Fibroblast of gingiva (primary cell): ENCODE measurements at places on chromosomes 2 and 18.

DNA sequence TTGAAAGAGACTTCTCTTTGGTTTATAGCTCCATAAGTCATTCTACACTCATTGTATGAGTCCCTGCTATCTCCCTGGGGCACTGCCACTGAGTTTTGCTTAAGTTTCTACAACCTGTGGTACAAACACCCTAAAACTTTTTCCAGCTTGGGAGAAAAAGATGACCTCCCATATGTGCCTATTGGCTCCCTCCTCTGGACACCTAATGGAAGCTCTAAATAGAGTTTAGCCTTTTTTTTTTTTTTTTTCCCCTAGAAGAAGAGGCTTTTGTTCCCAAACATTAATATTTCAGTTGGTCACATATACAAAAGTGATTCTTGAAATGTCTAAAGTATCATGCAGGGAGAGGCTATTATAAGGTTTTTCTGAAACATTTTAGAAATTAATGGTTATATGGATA lies 547.2 kb upstream of the TMEFF2 start:
- DNase-seq = no peak

DNA sequence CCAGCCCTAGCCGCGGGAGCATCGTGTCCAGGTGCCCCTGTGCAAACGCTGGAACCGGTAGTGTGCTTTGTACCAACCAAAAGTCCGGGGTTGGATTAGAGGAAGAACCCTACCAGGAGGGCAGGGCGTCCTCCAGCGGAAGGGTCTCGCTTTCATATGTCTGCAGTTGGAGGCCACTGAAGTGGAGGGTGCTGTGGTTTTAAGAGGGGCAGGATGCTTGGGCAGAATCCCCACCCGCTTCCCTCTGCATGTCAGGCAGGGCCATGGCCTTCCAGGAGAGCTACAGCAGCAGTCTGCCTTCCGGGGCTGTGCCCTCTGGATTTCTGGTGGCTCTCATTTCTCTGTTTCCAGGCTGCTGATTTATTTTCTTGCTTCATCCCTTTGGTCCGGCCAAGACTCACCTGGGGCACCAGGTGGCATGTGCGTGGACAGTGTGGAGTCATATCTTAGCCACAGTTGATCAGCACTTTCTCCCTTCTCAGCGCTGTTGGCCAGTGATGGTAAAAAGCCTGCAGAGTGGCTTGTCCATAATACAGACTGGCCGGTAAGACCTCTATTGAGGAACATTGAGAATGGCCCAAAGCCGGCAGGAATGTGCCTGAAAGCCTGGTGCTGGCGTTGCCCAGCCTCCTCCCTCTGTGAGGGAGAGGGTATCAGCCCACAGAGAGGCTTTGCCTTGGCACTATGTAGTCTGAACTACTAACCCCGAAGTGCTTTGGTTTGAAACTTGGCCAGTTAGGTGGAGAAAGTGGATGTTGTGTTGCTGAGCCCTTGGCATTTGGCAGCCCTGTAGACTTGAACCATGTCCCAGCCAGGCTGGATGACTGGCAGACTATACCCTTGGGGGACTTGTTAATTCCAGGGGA lies 1.8 kb downstream of the AGAP1 start:
- DNase-seq = no peak

DNA sequence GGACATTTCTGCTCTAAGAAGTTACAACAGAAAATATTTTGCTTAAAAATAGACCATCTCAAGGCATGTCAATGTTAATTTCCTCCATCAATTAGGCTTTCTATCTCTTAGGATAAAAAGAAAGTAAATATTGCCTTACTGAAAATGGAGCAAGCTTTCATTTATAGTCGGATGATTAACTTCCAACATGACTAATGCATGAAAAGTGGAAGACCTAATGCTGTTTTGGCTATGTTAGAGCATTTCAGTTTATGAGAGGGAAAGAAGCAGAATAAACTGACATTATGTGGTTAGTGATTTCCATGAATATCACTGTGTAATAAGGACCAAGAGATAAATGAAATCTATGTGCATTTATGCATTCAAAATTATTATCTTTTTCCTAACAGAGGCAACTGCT lies 475.2 kb upstream of the UBE2E3 start:
- no peak for DNase-seq

GRCh38 chr2:14237902-14238301 lies 394.6 kb upstream of the LRATD1 start:
- DNase-seq = no peak

DNA sequence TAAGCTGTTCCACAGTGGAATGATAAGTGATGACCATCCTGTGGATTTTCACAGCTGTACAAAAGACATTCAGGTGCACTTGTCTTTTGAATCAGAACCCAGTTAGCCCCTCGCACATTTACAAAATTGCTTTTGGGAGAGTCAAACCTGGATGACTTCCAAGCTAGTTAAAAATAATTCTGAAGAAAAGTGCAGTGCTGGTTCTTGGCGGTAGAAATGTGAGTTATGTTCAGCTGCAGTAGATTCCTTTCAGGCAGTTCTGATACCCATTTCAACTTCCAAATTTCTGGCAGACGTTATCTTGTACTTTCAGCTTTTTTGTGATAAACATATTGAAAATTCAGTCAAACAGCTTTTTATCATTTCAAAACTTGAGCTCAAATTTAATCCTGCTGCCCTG lies 324.7 kb downstream of the NRXN1 start:
- DNase-seq = no peak

GRCh38 chr2:98464772-98465310 lies 20.2 kb downstream of the INPP4A start:
- no peak for DNase-seq

DNA sequence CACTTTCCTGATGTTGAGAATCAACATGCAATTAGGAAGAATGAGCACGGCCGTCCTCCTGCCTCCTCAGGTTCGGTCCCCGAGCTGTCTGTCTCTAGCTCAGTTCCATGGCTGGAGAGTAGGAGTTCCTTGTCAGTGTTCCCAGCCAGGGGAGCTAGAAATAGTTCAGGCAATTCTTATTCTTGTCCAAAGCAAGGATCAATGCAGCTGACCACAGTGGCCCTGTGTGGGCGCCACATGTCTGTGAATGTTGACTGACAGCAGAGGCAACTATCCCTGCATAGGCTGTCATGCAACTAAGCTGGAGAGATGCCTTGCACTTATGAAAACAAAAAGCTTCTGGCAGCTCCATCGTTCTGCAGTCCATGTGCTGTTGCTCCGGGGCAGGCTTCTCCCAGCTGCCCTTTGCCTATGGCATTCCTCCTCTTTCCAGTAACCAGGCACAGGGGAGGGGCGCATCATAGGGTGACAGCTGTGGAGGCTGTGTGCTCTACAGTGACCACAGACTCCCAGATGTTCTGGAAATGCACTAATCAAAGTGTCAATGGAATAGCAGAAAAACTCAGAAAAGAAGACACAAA lies 58.7 kb downstream of the PDCL3 start:
- DNase-seq = no peak

- no peak for DNase-seq
Observed at GRCh38 chr2:69213201-69213600, 173.8 kb downstream of the GFPT1 start.

DNA sequence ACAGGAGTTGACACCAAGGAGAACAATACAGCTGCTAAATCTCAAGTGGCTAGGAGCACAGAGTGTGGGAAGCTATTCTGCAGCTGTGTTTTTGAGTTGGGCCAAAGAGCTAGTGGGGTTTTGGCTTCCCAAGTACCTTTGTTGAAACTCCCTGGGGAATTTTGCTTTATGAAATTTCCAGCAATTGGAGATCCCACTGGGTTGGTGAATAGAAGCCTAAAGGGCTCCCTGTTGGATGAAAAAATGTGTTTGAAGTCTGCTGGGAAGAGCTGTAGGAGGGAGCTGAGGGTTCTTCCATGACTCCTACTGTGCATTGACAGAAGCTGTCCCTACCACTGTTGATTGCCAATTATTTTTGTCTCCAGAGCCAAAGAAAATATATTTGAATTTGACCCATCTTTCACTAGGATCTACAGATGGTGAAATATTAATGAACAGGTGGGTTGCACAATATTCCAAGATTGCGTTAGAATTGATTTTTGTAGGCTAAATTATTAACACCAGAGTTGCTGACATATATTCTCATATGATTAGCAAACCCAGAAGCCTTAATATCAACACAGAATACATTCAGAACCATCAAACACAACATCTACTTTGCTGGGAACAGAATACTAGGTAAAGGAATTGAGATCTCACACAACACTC lies 95.4 kb upstream of the CYP1B1 start:
- DNase-seq = peak; percentile 85

GRCh38 chr2:172066394-172066886 lies 18.9 kb upstream of the DLX1 start:
- DNase-seq = no peak

DNA sequence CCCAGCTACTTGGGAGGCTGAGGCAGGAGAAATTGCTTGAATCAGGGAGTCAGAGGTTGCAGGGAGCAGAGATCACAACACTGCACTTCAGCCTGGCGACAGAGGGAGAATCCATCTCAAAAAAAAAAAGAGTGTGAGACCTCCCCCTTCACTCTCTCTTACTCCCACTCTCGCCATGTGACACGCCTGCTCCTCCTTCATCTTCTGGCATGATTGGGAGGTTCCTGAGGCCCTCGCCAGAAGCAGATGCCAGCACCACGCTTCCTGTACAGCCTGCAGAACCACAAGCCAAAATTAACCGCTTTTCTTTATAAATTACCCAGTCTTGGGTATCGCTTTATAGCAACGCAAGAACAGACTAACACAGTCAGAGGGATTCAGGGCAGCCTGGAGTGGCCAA lies 66.3 kb upstream of the CREB1 start:
- DNase-seq = no peak

- DNase-seq = no peak
Observed at GRCh38 chr2:227234429-227234828, 70.0 kb downstream of the COL4A3 start.

GRCh38 chr2:109046925-109047508 lies 58.0 kb upstream of the EDAR start:
- no peak for DNase-seq

- no peak for DNase-seq
Observed at GRCh38 chr2:24354957-24355356, 5.4 kb downstream of the ITSN2 start.

DNA sequence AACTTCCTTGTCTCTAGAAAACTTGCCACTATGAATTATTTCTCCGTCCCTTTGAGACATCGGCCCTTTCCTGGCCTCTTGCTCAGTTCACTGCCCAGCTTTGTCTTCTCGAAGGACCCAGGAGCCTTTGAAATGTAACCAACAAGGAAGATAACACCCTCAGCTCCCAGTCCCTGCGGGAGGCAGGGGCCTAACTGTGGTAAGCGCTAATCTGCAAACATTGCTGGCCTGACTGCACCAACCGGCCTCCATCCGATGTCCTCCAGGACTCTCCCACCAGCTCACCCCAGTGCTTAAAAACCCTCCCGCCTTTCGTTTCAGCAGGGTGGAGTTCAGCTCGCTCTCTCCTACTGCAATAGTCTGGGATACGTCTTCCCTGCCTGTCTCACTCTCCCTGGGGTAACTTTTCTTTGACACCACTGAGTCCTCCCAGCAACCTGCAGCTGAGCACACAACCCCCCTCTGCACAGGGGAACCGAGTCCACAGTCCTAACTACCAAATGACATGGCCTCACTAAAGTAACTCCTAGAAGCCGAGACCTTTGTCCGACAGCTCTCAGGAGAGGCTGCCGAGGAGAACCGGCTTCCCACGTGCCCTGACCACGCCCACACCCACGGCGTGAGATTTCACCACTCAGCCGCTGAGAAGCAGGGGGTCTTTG lies 76.1 kb downstream of the MBP start:
- DNase-seq = no peak

GRCh38 chr2:178804791-178805190 lies 2.4 kb downstream of the TTN start:
- DNase-seq = no peak

DNA sequence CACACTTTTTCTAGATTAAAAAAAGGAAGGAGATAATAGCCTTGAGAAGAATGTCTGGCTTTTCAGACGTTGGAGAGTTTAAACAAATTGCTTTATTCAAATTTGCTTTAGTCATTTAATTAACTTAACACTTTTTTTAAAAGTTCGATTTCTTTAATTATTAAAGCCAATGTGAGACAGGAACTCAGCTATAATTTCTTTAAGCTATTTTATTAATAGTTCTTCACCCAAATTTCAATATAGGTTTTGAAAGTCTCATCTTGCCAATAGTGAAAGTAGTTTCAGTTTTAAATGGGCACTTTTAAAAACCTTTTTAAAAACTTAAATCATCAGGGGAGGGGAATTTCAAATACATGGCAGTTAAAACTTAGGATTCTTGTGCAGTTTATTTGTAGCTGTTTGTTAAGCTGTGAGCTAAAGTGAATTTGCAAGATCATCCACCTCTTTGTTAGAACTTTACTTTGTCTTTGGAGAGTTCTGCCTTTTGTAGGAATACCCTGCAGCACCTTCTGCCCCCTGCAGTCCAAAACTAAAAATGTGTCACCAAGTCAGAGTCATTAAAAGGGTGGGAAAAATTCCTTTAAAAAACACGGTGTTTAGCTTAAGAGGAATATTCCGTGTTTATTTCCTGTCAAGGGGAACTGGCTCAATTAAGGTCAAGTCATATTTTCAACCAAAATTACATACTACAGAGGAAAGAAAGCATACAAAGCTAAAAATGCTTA lies 4.6 kb downstream of the TGIF1 start:
- DNase-seq = peak; percentile 59

DNA sequence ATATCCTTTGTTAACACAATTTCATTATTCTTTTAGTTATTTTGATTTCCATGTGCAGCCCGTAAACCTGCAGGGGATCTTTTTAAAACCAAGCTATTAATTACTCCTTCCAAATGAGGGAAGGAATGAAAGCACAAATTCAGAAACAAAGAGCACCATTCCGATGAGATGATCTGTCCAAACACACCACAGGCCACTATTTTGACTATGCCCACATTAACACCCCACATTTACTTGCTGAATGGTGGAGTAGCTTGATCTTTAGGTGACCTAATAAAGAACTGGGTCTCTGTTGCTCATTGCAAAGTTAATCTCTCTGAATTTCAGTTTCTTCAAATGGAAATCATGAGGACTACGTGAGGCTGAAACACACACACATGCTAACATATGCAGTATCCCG lies 218.0 kb downstream of the IRS1 start:
- DNase-seq = no peak

GRCh38 chr2:180219491-180219890 lies 212.4 kb upstream of the CWC22 start:
- DNase-seq = no peak

- no peak for DNase-seq
Observed at GRCh38 chr2:66013456-66013855, 421.5 kb upstream of the MEIS1 start.
